ENCODE measurements at places on chromosomes 4 and X.

DNA sequence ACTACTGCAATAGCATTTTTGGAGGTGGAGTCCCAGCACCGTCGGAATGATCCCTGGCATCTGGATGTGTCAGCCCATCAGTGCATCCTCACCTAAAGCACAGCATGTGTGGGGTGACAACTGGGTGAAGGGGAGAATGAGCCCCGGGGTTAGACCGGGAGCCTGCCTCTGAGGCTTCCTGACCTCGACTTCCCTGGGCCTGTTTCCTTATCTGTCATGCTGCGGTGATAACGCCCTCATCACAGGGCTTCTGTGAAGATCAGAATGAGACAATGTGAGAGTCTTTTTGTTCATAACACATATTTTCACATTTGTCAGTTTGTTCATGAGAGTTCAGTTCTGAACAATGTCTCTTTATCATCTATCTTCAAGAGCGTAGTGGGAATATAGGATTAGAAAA, 31.1 kb upstream of the PDLIM3 start:
- no peak for DNase-seq

DNA sequence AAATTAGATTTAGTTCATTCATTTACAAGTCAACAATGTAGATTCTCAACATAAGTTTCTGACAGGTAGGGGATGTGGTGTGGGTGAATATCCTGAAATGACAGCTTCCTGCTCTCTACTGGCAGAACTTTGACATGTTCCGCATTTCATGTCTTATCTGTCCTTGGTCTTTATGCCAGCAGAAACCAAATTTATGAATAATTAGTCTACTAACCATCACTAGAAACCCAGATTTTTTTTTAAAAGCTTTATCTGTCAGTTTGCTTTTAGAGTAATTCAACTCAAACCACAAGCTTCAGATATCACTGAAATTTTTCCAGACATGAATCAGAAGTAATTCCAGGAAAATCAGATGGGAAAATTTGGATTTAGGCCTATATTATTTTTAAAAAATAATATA, 17.9 kb downstream of the COQ2 start:
- no peak for DNase-seq

DNA sequence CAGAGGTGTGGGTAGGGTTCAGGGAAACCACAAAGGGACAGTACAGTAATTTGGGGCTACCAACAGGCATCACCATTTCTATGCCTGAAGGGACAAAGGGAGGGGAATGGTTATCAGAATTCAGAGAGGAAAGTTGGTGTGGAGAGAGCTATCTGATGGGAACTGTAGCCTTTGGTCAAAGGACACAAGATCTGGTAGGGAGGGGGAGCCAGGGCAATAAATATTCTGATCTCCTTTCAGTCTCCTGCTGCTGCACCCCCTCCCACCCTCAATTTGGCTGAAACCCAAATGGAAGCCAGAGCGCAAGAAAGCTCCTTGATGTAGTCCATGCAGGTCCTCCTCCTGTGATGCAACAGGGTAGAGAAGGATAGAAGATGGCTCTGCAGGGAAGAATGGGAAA, 14.6 kb downstream of the PGK1 start:
- no peak for DNase-seq

DNA sequence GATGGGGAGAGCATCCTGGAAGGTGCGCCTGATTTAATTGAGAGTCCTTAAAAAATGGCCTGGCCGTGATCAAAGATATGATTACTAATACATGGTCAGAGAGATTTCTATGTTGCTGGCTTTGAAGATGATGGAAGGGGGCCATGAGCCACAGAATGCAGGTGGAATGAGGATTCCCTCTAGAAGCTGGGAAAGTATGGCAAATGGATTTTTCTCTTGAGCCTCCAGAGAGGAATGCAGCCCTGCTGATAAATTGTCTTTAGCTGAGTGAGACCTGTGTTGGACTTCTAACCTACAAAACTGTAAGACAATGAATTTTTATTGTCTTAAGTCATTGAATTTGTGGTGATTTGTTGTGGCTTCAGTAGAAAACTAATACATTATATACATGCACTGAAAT, 7.7 kb downstream of the NUDT9 start:
- no peak for DNase-seq

- DNase-seq = no peak
These were observed 255.4 kb upstream of the CXorf51A start for GRCh38 chrX:147069926-147070325.

DNA sequence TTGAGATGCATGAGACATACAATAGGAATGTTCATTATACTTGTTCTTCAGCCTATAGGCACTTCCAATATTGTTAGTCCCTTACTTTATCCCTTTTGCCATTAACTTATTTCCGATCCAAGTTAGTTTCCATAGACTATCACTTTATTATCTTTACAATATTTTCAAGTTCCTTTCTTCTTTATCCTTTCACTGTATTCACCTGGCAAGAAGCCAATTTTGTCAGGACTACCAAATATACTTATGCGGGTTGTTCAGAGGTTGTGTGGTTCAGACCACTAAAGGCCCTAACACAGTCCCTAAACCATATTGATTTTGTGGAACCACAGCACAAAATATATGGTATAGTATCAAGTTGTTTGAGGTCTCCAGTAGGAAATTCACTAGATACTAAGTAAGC, 245.0 kb upstream of the HTR2C start:
- no peak for DNase-seq

DNA sequence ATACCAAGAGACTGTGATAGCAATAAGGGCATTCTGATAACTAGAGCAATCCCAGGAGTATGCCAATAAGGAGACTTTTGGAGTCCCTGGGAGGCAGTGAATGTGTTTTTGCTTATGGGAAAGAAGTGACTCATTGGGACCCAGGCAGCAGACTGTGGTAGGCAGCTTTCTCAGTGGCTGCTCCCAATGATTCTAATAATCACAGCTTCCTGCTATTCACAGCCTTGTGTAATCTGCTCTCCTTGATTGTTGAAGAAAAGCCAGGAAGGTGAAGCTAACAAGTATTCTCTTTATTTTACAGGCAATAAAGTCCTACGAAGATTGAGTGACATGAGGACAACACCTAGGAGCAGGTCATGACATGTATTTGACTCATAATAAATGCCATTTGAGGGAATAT, 70.3 kb upstream of the DDX60 start:
- no peak for DNase-seq

DNA sequence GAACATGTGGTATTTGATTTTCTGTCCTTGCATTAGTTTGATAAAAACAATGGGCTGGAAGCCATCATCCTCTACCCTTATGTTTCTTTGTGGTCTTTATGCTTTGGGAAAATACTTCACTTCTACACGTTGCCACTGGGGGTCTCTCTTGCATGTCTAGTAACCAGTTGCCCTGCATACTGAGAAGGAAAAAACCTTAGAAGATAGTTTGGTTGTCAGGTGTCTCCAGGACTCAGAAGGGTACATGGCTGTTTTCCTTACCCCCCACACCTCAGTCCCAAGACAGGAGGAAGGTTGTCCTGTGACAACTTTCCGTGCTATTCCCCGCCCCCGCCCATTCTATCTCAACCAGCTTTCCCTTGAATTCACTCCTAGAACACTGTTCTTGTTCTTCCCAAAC, 62.1 kb upstream of the LANCL3 start:
- peak; percentile 7 for DNase-seq

DNA sequence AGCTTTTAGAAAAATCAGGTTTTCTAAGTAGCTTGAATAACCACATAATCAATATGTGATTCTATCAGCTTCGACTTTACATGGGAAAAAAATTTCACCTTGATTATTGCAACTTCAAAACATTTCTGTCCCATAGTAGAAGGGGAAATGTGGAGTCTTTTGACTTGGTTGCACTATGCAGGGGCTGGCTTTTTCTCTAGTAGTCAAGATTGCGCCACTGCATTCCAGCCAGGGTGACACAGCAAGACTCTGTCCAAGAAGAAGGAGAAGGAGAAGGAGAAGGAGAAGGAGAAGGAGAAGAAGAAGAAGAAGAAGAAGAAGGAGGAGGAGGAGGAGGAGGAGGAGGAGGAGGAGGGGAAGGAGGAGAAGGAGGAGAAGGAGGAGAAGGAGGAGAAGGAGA, 84.9 kb downstream of the MAML3 start:
- no peak for DNase-seq

DNA sequence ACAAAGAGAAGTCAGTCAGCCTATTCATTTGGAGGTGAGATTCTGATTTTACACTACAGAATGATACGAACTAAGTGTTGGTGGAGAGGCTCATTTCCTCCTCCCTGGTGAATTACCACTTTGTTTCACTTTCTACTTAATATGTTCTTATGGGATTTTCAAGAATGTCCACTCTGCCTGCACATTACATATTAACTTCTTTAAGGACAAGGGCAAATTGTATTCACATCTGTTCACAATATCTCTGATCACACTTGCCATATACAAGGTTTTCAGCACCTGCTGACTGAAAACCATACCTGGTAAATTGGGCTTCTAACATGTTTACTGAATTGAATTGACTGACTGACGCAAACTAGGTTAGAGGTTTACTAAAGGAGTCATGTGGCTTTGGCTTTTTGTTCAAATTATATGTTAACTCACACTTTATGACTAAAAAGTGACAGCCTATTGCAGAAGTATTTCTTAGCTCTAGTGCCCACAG, 188.4 kb upstream of the MBNL3 start:
- DNase-seq = no peak

GRCh38 chrX:131394384-131394783, 105.3 kb upstream of the IGSF1 start:
- no peak for DNase-seq

- DNase-seq = no peak
These were observed 636 bp upstream of the TIMM8A start for GRCh38 chrX:101349193-101349562.

DNA sequence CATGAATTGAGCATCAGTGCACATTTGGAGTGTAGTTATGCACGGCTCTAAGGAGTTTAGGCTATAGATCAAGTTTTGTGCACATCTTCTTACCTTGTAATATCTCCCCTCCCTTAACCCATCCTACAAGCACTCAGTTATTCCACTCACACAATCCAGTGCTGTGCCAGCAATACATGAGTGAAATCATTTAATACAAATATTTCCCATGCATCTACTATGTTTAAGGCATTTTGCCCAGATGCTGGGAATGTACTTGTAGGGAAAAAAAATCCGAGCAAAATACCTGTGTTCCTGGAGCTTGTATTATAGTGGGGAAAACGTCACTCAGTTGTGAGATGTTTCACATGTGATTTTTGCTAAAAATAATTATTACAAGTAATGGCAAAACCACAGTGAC, 191.6 kb upstream of the LDB2 start:
- DNase-seq = no peak

- no peak for DNase-seq
These were observed 1.5 kb upstream of the FATE1 start for GRCh38 chrX:151714362-151714761.

DNA sequence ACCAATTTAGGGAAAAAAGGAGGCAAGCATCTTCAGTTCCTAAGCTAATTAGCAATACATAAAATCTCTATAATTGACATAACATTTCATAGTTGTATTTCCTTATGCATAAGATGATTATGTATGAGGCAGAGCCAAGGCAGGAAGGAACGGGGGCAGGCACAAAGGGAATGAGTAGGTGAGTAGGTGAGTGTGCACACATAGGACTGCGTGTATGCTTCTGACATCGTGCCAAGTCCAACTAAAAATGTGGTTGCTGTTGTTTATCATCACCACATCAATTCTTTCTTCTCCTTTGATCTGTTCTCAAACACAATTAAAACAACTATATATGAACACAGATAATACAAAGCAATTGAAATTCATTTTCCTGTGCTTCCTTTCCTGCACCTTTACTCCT, 131.2 kb downstream of the UNC5C start:
- DNase-seq = peak; percentile 13

DNA sequence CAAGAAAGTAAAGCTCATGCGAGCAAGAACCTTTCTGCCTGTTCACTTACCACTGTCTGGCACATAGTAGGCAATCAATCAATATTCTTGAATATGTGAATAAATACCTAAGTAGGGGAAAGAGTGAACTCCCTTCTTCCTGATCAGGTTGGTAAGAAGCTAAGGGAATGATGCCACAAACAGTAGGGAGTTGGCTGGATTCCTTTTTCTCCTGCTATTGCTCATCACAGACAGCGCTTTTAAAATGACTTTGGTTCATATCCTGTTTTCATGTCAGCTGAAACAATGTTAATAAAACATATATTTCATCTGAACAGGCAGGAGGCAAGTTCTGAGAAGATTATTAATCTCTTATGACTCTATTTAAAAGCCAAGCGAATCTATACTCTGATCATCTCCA, 99.2 kb downstream of the NSUN7 start:
- no peak for DNase-seq

- no peak for DNase-seq
These were observed 26.8 kb downstream of the AMELX start for GRCh38 chrX:11319806-11320520.

DNA sequence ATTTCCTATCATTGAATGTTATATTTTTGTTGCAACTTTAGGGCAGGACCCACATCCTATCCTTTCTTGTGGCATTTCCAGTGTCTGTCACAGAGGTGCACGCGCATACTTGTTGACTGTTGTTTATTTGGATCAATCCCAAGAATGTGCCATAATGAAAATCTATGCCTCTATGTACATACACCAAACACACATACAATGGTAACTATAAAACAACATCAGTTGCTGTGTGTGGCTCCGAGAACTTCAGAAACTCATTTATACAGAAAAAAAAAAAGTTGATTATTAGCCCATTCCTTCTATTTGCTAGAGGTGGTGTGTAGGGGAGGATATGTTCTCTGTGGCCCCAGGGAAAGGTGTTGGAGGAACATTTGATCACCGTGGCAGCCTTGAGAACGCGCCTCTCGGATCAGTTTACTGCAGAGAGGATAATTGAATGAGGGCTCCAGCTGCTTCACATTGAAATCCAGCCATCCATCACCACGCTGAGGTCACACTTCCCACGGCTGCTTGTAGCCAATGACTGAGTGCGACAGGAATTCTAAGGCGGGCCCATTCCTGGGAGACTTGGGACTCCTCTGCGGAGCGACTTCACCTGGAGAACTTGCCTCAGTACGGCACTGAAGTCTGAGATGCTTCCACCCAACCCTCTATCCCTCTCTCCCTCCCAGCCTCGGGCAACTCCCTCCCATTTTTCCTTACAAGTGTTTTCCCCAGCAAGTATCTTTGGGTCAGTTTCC, 19.5 kb downstream of the SMPX start:
- DNase-seq = no peak

GRCh38 chrX:9311421-9312160, 153.3 kb upstream of the TBL1X start:
- no peak for DNase-seq

- DNase-seq = no peak
These were observed 27.1 kb upstream of the MAP9 start for GRCh38 chr4:155403886-155404285.

GRCh38 chr4:48509543-48509942, 19.5 kb downstream of the ZAR1 start:
- no peak for DNase-seq

Measured in DND-41 (cell line).